Lower lobe of right lung (tissue), 2 donors: ENCODE measurements at places on chromosomes 12 and 14. TPM values are rescaled to one million over a fixed set of nuclear protein-coding genes. Genes with fewer than 3 reads are reported as not detected.
A peak's percentile ranks its signal among the peaks of the same experiment; 100 is the strongest.

DNA sequence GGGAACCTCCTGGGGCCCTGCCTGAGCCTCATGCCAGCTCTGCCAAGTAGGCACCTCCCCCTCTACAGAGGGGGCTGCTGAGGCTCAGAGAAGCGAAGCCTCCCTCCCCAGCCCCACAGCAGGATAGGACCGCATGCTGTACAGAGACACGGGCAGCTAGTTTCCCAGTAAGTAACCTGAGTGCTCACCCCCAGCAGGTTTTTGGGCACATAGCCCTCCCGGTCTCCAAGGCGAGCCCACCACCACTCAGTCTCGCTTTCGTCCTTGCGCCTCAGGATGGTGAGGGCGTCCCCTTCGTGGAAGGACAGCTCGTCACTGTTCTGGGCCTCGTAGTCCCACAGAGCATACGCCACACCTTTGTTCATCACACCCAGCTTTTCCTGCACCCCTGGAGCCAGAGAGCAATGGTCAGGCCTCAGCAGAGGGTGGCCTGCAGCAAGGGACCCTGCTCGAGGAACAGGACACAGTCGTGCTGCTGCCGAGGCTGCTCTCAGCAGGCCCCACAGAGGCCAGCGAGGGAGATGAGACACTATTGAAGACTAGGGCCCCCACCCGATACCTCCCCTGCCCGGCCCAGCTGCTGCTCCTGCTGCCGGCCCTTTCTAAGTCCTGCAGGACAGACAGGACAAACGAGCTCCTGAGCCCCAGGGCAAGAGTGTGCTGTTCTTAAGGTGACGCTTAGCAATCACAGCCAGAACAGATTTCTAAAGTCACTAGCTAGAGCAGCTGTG, 20.4 kb downstream of the ZFYVE21 start:
- peak; percentile 39 for DNase-seq

DNA sequence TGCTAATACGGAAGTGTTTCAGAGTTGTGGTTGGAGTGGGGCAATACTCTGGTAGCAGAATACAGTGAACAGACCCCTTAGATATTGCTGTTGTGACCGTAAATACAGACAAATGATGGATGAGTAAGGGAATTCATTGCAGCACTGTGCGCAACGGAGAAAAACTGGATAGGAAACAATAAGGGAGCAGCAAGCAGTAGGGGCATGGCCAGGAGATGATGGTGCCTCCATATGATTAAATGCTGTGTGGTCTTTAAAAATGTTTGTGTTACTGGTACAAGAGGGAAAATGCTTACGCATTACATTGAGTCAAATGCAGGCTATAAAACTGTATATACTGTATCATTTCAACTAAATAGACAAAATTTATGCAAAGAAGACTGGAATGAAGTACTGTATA, 61.6 kb downstream of the EML1 start:
- DNase-seq, result no peak

- DNase-seq, result no peak
These were observed 77.0 kb downstream of the MSRB3 start for GRCh38 chr12:65355461-65355860.

ITGB7 gene
- 9.7 TPM for total RNA-seq

ZC2HC1C gene
- 4.7 TPM for total RNA-seq

PRKAG1 gene
- 49.2 TPM for total RNA-seq

DNA sequence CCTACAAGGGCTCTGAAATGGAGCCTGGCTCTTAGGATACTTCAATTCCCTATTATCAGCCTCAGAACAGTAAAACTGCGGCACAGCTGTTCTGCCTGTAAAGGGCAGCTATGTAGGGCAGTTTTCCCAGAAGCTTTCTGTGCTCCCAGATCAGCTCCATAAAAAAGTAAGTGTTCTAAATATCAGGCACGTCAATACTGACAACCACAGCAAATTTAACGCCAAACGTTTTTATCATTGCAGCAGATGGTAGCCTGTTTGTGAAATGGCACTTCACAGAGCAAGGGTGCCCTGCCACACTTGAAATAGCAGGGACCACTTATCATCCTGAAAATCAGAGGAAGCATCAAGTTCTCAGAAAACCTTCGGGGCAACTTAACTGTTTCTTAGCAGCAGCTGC, 54.8 kb upstream of the PTHLH start:
- no peak for DNase-seq

MLF2 gene
- 108 TPM for total RNA-seq

DNA sequence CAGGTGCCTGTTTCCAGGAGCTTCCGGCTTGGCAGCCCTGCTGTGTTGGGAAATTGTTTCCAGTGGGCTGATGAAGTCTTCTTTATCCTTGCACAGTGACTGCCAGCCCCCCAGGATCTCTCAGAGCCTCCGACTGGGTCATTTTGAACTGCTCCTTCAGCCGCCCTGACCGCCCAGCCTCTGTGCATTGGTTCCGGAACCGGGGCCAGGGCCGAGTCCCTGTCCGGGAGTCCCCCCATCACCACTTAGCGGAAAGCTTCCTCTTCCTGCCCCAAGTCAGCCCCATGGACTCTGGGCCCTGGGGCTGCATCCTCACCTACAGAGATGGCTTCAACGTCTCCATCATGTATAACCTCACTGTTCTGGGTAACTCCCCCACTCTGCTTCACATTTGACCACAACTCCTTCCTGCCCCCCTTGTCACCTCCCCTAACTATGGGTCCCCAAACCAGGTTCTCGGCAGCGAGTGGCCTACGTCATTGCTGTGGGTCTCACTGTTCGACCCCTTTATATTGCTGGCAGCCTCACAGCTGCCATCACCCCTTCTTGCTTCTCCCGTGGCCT, 2.3 kb downstream of the LAG3 start:
- no peak for DNase-seq

PDE3A gene
- total RNA-seq, result 5.5 TPM

PLEKHD1 gene
- 0.47 TPM for total RNA-seq

CD163 gene
- total RNA-seq, result 525 TPM

GRCh38 chr14:39107591-39107996, 4.6 kb upstream of the SEC23A start:
- DNase-seq, result no peak

DNA sequence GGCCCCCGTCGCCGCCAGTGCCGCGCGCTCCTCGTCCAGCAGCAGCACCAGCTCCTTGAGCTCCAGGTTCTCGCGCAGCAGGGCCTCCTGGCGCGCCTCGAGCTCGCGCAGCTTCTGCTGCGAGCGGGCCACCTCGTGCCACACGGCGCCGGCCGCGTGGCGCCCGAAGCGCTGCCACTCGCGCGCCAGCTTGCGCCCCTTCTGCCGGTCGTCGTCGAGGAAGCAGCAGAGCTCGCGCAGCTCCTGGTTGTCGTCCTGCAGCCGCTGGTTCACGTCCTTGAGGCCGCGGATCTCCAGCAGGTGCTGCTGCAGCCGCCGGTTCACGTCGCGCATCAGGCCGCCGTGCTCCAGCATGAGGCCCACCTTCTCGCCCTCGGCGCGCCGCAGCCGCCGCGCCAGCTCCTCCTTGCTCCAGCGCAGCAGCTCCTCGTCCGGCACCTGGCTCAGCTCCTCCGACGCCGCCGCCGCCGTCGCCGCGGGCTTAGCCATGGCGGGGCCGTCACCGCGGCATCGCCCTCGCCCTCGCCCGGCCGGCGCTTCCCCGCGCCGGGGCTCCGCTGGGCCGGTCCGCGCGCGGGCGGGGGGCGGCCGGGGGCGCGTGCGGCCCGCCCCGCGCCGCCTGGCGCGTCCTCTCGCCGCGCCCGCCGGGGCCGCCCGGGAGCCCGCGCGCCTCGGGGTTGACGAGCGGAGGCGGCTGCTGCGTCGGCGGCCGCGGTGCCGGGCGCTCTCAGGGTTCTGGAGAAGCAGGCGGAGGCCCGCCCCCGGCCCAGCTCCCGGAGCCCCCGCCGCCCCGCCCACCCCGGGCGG, at the start of gene CCDC85C:
Gene CCDC85C, minus strand, starts transcription at position 737 of the 807 bp plus-strand sequence. Its CDS starts 248 bp downstream, at position 489.
- no peak for DNase-seq

PTGER2 gene
- 6.2 TPM for total RNA-seq

DNA sequence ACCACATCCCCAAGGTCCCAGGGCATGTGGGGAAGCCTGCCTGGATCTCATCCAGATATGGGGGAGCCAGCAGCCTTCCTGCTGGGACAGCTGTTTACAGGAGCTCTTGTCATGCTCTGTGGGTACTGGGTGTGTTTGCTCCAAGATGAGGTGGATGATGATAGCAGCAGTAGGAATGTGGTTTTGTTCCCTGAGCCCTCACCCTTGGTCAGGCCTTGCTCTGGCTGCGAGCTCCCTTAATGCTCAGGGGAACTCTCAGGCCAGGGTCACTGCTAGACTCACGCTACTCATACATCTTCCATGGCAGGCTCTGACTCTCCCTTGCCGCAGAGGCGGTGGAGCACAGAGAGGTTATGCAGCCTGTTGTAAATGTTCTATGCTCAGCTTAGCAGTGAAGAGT, 990.3 kb downstream of the AACS start:
- DNase-seq, result no peak

DNA sequence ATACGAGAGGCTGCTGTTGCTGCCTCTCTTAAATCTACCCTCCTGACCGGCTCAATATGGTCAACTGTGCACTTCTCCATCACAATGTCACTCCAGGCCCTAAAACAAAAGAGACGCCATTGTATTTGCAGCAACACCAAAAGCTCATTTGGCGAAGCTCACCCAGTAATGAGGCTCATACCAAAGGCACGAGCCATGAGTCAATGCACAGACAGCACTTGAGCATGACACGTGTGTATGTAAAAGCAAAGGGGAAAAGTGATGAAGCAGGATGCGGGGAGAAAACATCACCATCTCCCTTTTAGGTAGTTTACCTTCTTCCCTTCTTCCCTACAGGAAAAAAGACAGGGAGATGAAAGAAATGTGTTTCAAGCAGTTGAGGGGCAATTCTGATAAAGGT, 150.3 kb downstream of the FOXN3 start:
- no peak for DNase-seq

GRCh38 chr14:43786066-43786762, 720.9 kb downstream of the FSCB start:
- peak; percentile 28 for DNase-seq

DNA sequence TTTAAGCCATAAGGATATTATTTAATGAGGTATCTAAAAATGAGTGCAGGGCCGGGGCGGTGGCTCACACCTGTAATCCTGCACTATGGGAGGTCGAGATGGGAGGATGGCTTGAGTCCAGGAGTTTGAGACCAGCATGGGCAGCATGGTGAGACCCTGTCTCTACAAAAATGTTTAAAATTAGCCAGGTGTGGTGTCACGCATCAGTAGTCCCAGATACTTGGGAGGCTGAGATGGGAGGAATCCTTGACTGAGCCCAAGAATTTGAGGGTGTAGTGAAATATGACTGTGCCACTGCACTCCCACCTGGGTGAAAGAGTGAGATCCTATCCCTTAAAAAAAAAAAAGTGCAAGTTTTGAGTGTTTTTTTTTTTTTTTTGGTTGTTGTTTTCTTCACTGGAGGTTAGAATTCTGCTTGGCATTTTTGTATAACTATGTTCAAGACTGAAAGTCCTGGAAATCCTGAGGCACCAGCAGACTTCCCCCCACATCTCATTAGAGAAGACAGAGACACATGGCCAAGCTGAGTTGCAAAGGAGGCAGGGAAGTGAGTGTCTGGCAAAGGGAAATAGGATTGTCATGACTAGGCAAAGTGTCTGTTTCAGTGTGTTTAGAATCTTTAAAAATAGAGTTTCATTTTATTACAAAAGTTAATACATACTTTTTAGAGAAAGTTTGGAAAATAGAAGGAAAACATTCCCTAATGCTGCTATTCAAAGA, 53.5 kb upstream of the DUSP6 start:
- no peak for DNase-seq

- DNase-seq, result no peak
These were observed 19.5 kb upstream of the CERS5 start for GRCh38 chr12:50186681-50187080.

DNA sequence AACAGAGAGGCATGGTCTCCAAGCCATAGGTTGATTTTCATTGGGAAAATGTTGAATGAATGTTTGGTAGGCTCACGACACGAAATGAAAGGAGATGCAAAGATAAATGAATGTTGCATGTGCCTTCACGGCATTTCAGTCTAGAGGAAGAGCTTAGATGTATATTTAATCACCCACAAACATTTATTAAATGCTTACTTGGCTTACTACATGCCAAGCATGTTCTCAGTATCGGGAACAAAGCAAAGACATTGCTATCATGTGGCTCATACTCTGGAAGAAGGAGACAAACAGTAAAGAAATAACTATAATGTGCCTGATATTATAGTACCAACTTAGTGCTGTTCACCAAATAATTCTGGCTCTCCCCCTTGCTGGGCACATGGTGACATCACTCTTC, 133.5 kb downstream of the LLPH start:
- DNase-seq, result no peak
